A549 treated with CORT108297 at 1 μM for 4 hours (cell line): ENCODE measurements at places on chromosomes 16 and 17. TPM values are rescaled to one million over a fixed set of nuclear protein-coding genes. Genes with fewer than 3 reads are reported as not detected.

KRTAP4-6 gene
- not detected in 5 replicates for total RNA-seq

GNGT2 gene
- total RNA-seq, result 0.43 to 0.63 TPM (median 0.46 TPM) in 5 replicates

ITGAL gene
- 0.06 to 0.17 TPM (median 0.13 TPM) in 5 replicates for total RNA-seq

HS3ST3A1 gene
- total RNA-seq, result 0.10 to 0.21 TPM (median 0.14 TPM) in 4 of 5 replicates, not detected in the other

TEX19 gene
- 0.30 to 0.60 TPM (median 0.44 TPM) in 5 replicates for total RNA-seq

KRT31 gene
- not detected in 5 replicates for total RNA-seq

LRRC46 gene
- 2.7 to 4.0 TPM (median 3.5 TPM) in 5 replicates for total RNA-seq

CDK5R1 gene
- total RNA-seq, result 2.5 to 3.9 TPM (median 3.8 TPM) in 5 replicates

CD300A gene
- total RNA-seq, result 0.07 to 0.12 TPM (median 0.07 TPM) in 3 of 5 replicates, not detected in the others

HOXB5 gene
- 1.5 to 2.9 TPM (median 2.6 TPM) in 5 replicates for total RNA-seq

SHCBP1 gene
- 31.7 to 41.5 TPM (median 36.0 TPM) in 5 replicates for total RNA-seq

MT4 gene
- not detected in 5 replicates for total RNA-seq

OVCA2 gene
- total RNA-seq, result 58.4 to 82.7 TPM (median 75.3 TPM) in 5 replicates

NSF gene
- 18.4 to 23.5 TPM (median 21.5 TPM) in 5 replicates for total RNA-seq

PIK3R5 gene
- total RNA-seq, result 0.05 to 0.11 TPM (median 0.10 TPM) in 3 of 5 replicates, not detected in the others

COX6A2 gene
- total RNA-seq, result not detected in 5 replicates

MILR1 gene
- 1.3 to 2.4 TPM (median 2.0 TPM) in 5 replicates for total RNA-seq

ZNHIT3 gene
- 81.1 to 88.2 TPM (median 82.9 TPM) in 5 replicates for total RNA-seq
